ENCODE measurements at places on chromosomes 5 and 9.

- DNase-seq, result peak; percentile 16
Measured at GRCh38 chr5:1304033-1304432, 9.2 kb upstream of the TERT start.

DNA sequence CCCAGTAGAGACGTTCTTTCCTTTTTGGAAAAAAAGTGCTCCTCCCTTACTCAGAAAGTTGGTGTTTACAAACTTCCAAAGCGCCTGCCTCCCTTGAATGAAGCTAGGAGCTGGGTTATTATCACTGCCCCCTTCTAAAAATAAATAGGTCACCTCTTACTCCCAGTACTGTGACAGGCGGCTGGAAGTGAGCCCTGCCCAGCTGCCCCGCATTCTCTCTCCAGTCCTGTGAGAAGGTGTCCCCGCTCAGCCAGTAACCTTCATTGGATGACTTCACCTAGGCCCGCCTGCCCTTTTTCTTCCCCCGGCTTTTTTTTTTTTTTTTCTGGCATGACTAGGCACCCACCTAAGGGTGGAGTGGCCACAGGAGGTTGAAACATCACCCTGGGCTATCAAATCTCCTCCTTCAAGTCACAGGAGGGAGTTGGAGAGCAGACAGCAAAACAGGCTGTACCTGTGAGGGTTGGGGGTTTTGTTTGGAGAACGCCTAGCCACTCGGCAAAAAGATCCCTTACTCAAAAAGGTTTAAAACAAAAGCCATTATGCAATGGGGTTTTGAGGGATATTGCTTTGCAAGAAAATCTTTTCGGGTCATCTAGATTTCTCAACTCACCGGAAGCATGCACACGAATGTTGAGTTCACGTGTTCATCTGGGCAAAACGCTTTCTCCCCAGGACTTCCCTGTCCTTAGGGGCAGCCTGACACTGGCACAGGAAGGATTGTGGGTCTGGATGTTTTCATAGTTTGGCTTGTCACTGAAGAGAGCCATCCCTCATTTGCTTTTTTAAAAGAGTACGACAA, 43.3 kb upstream of the ZNF622 start:
- DNase-seq, result peak; percentile 35

DNA sequence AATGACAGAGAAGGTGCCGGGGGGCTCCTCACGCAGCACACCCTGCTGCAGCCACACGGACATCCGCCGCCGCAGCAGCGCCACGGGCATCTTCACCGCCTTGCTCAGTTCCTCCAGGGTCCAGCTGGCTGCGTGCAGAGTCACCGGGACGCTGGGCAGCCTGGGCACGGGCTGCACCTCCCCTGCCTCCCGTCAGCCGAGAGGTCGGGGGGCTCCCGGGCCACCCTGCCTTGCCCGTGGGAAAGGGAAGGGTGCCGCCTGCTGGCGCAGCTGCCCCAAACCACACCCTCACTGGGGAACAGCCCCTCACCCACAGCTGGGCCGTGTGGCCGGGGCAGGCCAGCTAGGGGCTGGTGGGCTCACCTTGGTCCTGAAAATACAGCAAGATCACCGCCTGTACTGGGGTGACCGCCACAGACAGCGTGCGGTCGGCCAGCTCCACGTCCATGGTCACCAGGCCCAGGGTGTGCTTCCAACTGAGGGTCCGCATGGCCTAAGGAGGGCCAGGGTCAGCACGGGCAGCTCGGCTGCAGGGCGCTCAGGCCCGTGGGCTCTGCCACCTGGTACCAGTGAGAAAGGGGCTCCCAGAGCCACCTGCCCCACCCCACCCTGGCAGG, 3.6 kb upstream of the TMEM210 start:
- no peak for DNase-seq

DNA sequence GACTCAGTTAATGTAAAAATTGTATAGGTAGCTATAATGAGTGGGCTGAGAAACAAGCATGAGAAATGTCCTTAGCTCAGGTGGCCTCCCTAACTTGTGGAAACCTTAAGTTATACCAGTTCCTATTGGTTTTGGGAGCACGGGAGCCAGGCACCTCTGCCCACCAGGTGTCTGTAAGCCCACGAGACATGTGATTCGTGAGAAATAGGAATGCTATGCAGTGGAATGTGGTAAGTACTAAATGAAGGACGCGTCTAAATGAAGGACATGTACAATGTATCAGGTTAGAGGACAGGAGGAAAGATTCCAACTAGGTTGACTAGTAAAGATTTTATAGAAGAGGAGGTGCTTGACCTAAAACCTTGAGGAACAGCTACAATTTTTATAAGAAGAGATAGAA, 46.0 kb upstream of the F2RL2 start:
- no peak for DNase-seq

- DNase-seq, result no peak
Measured at GRCh38 chr5:59956130-59956783, 62.7 kb upstream of the PDE4D start.

DNA sequence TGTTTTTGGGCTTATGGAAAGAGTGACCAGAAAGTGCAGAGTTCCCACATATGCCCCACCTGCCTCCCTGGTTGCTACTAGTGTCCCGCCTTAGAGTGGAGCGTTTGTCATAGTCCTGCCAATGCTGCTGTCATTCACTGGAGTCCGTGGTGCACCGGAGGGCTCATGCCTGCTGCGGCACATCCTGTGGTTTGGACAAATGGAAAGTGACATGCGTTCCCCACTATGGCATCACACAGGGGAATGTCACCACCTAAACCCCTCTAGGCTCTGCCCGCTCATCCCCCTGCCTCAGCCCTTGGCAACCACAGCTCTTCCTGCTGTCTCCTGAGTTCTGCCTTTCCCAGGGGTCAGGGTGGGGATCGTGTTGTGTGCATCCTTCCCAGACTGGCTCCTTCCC, 29.2 kb downstream of the IRX4 start:
- no peak for DNase-seq

- DNase-seq, result peak; percentile 84
Measured at GRCh38 chr9:75088646-75089372, 495 bp downstream of the OSTF1 start.

- DNase-seq, result no peak
Measured at GRCh38 chr5:83777856-83778255, 57.2 kb upstream of the HAPLN1 start.

DNA sequence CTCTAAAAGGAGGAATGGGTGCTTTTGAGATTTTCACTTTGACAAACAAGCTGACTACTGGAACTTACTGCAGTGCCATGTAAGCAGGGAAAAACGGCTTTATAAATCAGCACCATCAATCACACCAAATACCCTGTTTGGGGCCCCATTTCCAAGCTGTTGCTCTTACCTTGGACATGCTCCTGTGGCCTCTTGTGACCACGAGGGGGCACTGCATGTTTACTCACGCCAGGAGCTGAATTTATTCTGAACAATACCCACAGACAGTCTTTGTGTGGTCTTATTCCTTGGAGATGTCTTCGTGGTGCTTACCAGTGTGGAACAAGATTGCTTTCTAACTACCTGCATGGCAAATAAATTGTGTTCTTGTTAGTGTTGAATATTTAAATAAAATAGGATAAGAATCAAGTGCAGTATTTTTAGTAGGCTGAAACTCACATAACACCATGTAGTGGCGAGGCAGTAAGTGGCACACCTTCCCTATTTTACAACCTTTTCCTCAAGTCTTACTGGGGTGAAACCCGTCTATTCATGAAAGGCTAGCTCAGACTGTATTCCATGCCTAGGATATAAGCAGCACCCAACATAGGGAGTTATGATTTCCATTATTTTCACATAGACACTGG, 155.5 kb upstream of the NMUR2 start:
- peak; percentile 36 for DNase-seq

DNA sequence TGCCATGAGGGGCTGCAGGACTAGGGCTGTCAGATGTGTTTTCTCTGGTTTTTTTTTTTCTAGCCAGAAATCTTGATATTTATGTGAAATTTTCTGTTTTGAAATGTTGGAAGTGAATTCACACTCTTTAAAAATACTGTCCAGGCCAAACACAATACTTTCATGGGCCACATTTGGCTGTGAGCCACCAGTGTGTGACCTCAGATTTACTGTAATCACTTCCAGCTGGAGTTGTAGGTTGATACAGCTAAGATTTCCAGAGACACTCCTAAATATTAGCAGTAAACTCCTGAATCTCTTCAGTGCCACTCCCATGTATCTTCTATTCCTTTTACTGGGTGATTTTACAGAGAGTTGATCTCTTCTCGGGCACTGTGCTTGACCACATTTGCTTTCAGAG, 92.2 kb upstream of the CKMT2 start:
- no peak for DNase-seq

DNA sequence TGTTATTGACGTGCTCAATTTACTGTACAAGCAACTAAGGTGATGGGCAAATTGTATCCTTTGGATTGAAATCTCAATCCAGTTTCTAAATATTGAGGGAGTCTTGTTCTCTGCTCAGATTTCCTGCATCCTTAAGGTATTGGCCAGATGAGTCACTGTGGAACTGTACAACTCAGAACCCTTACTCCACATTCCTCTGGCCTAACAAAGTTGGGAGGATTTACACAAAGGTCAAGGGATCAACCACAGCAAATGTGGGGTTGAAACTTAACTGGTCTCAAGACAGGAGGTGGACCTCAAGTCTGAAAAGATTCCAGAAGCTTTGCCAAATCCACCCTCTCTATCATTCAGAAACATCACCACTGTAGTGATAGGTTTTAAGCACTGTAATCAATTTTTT, 81.5 kb upstream of the AGXT2 start:
- DNase-seq, result no peak

DNA sequence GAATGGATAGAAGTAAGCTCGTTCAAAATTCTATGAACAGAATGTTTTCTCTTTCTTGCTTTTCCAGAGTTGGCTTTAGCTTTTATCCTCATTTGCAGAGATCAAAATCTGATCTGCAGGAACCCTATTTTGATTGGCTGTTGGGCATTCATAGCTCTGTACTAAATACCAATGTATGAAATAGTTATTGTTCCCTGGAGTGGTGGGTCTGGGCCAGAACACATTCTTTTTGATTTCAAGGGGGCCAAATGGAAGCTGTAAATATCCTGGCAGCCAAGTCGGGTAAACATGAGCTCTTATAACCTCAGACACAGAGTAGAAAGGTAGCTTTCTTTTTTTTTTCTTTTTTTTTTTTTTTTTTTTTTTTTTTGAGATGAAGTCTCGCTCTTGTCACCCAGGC, 241.5 kb downstream of the PDZD2 start:
- no peak for DNase-seq

DNA sequence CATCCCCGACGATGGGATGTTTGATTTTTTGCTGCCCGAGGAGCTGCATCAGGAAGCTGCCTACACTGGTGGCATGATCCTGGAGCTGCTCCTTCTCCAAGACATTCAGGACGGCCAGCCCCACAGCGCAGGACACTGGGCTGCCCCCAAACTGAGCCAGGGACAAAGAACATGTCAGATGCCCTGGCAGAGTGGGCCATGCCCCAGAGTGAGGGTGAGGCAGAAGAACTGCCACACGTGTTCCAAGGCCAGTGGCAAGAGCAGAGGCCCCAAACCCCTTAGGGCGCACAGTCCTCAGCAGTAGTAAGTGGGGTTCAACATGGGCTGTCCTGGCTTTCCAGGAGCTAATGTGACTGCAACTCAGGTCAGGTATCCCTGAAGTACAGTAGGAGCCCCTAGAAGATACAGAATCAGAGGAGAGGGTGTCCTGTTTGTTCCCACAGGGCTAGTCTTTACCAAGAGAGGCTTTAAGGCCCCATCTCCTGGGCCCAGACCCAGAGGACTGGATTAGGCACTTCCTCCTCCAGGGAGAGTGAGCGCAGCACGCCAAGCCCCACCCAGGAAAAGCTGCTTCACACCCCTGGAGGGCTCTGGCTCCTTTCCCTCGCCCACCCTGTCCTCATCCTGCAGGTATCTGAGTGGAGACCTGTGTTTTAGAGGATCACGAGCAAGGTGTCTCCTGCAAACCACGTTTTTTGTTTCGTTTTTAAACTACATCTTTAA, 11.1 kb downstream of the HNRNPAB start:
- DNase-seq, result no peak

DNA sequence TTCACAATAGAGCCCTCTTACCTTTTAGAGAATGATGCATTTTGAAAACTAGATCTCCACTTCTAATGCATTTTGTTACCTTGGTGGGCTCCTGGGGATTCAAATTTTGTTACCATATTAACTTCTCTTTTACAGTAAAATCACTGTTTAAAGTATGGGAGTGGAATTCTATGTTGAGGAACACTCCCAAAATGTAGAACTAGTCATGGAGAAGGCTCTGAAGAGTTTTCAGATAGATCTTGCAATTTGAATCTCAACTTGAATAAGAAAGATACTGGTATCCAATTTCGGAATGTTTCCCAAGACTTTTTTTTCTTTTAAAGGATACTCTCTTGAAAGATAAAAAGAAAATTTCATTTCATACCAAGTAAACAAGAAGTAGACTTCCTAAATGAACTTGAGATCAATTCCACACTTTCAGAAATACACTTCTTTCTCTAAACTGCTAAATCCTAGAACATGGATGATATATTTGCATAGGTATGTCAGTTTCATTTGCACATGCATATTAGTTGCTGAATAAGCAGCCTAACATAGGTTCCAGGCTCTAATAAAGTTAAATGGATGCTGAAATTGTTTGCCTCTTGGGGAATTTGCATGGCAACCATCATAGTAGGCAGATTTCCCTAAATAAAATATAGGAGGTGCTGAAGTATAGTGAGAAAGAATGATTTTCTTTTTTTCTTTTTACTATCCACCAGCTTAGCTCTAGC, 205.4 kb downstream of the ADAMTS6 start:
- DNase-seq, result no peak

- DNase-seq, result no peak
Measured at GRCh38 chr5:172097356-172097755, 90.7 kb downstream of the STK10 start.

DNA sequence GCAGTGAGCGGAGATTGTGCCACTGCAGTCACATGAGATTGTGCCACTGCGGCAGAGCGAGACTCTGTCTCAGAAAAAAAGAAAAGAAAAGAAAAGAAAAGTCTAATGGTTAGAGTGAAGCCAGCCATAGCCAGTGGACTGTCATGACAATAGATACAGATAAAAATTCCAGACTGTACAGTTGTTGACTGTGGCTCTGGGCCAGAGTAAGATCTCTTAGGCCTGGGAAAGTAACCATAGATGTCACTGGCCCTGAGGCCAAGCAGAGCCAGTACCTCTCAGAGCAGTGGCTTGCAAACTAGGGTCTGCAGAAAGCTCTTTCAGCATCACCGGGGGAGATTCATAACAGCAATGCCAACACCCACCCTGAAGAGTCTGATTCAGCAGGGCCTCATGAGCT, 44.1 kb upstream of the SUB1 start:
- no peak for DNase-seq

- no peak for DNase-seq
Measured at GRCh38 chr9:125202846-125203618, 2.7 kb downstream of the RABEPK start.
